ENCODE measurements at places on chromosomes 11 and 22. TPM values are rescaled to one million over a fixed set of nuclear protein-coding genes. Genes with fewer than 3 reads are reported as not detected.

DNA sequence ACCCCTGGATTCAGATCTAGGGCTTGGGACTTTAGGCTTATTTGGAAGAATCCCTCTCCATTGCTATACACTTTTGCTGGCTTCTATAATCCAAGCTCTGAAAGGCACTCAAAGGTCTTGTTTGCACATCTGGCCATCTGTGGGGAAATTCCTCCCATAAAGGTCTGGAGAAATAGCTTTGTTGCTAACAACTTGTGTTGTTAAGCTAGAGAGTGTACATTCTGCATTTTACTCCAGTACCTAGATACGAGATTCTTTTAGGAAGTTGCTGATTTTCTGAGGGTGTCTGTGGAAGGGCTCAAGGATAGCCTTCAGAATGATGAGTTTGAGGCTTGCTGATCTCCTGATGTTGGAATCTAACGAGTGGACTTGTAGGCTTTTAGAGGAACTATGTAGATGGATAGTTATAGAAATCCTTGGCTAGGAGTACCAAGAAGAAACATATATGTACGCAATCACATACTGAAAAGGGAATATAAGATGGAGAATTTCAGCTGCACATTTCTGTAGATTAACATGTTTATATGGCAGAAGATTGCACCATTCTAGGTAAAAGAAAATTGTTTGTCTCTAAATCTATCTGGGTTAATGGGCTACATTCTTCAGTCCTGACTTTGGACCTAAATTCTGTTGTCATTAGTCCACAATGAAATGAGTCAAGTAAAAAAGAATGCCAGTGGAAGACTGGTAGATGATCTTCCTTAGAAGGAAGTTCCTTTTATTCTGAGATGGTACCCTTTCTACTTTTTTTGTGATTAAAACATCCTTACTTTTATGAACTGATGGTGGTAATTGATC lies 51.0 kb downstream of the UBASH3B start:
- H3K4me3 ChIP-seq: no peak overlapping the region
- no peaks in the 10 kb centered on the region for H3K4me1 ChIP-seq
- no peaks in the 10 kb centered on the region for H3K27me3 ChIP-seq
- DNase-seq: no peak
- H3K36me3 ChIP-seq: peaks cover 2% of the 10 kb centered on the region

Gene HOATZ
- not detected for polyA plus RNA-seq

- DNase-seq: no peak
- no peaks in the 10 kb centered on the region for H3K36me3 ChIP-seq
- H3K4me3 ChIP-seq: no peak overlapping the region
These were observed 357.7 kb downstream of the BUD13 start for GRCh38 chr11:116415095-116415494.

Gene OR52B6
- not detected for polyA plus RNA-seq

DNA sequence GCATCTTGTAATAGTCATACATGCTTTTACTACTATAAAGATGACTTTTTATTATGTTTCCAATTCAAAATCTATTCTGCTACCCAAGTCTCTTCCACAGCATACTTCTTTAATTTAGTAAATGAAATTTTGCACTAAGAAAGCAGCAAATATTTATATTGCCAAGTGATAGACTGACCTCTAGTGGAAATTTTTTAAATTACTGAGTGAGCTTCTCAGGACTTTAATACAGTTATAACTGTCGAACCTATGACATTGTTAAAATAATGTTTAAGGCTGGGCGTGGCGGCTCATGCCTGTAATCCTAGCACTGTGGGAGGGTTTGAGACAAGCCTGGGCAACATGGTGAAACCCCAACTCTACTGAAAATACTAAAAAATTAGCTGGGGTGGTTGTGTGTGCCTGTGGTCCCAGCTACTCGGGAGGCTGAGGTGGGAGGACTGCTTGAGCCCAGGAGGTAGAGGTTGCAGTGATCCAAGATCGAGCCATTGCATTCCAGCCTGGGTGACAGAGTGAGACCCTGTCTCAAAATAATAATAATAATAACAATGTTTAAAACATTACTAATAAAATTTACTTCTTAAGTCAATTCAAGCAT lies 27.3 kb downstream of the STK33 start:
- H3K27ac ChIP-seq: no peak overlapping the region
- H3K4me1 ChIP-seq: no peaks in the 10 kb centered on the region
- H3K4me3 ChIP-seq: no peak overlapping the region
- H3K36me3 ChIP-seq: no peaks in the 10 kb centered on the region
- no peak for DNase-seq

Gene P4HA3
- polyA plus RNA-seq: 0.75 TPM

Gene KRTAP5-1
- not detected for polyA plus RNA-seq

Gene IGSF22
- polyA plus RNA-seq: not detected

Gene RFPL1
- polyA plus RNA-seq: not detected
